ENCODE measurements at places on chromosomes 4 and X. TPM values are rescaled to one million over a fixed set of nuclear protein-coding genes. Genes with fewer than 3 reads are reported as not detected.

- no peak for DNase-seq
- H3K4me3 ChIP-seq: peak overlapping the region; percentile 72
- no peaks in the 10 kb centered on the region for H3K36me3 ChIP-seq
Measured at GRCh38 chrX:15790769-15791290, 546 bp downstream of the ZRSR2 start.

- no peak within 1 kb of the TSS for H3K27ac ChIP-seq
Measured at GRCh38 chrX:154834562-154834961, at the start of gene SMIM9. Gene SMIM9, minus strand, starts transcription at chrX:154834662. Its CDS starts 3,806 bp downstream, at chrX:154830856.

- no peaks in the 10 kb centered on the region for H3K4me1 ChIP-seq
- no peak overlapping the region for H3K27ac ChIP-seq
- no peak overlapping the region for H3K4me3 ChIP-seq
- H3K27me3 ChIP-seq: no peaks in the 10 kb centered on the region
Measured at GRCh38 chr4:56930638-56931037, 22.9 kb downstream of the REST start.

- no peak for DNase-seq
- no peaks in the 10 kb centered on the region for H3K27me3 ChIP-seq
- no peak overlapping the region for H3K4me3 ChIP-seq
- H3K27ac ChIP-seq: no peak overlapping the region
- H3K4me1 ChIP-seq: no peaks in the 10 kb centered on the region
- no peaks in the 10 kb centered on the region for H3K36me3 ChIP-seq
Measured at GRCh38 chrX:100643212-100643611, 787 bp upstream of the SRPX2 start.

DNA sequence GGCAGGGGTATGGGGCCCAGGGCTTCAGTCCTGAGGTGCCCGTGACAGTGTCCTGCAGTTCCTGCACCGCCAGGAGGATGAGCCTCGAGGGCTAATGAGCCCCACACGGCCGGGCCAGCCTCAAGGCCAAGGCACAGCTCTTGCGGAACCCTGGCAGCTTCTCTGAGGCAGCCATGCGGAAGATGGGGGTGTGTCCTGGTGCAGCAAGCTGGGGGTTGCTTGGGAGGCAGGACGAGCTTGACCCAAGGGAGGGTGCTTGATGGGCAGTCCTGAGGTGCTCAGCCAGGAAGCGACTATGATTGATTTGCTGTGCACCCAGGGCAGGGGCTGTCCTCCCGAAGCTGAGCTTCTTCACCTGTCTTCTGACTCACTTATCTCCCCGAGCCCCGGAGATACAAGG, 9.1 kb upstream of the FGFR3 start:
- peaks cover 33% of the 10 kb centered on the region for H3K4me1 ChIP-seq
- DNase-seq: no peak
- H3K36me3 ChIP-seq: no peaks in the 10 kb centered on the region
- H3K27ac ChIP-seq: peak overlapping the region; percentile 54
- H3K27me3 ChIP-seq: no peaks in the 10 kb centered on the region
- H3K4me3 ChIP-seq: no peak overlapping the region

DNA sequence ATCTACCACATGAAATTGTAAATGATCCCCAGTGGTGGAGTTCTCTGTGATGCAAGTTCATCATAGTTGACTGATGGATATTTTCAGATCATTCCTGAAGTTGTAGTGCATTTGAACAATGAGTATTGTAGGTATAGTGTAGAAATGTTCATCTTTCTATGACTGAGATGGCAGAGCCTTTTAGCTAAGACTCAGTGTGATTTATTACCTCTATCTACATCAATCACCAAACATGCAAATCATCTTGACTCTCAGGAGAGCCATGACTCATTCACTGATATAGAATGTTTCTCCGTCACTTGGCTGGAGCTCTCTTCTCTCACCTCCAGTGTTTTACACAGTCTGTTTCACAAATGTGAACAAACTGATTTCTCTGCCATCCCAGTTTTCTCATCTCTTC, 392.6 kb downstream of the IL1RAPL1 start:
- H3K36me3 ChIP-seq: no peaks in the 10 kb centered on the region
- DNase-seq: no peak
- no peak overlapping the region for H3K27ac ChIP-seq
- H3K4me1 ChIP-seq: no peaks in the 10 kb centered on the region

DNA sequence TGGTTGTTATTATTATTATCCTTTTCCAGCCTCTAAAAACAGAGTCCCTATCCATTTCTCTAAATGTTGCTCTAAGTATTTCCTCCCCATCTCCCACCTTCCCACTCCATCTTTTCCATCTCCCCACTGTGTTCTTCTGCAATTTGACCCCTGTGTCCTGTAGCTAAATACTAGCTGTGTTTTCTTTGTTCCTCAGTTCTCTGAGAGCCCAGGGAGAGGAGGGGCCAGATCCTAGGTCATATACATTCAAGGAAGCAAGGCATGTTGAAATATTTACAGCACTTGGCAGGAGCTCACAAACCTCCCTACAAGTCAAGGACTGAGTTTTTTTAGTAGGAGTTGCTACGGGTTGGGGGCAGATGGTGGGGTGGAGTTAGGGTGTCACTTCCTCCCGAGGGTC, 10.5 kb downstream of the SLC16A2 start:
- H3K36me3 ChIP-seq: no peaks in the 10 kb centered on the region
- DNase-seq: no peak
- no peak overlapping the region for H3K4me3 ChIP-seq
- no peaks in the 10 kb centered on the region for H3K4me1 ChIP-seq

- H3K27ac ChIP-seq: peak within 1 kb of the TSS; percentile 66
- H3K27me3 ChIP-seq: no peaks in the 10 kb centered on the region
- peaks cover 28% of the 10 kb centered on the region for H3K4me1 ChIP-seq
- no peak within 1 kb of the TSS for H3K4me3 ChIP-seq
Measured at GRCh38 chrX:53281321-53281822, at the start of gene IQSEC2. Gene IQSEC2, minus strand, starts transcription at chrX:53281584.

- DNase-seq: no peak
- no peak overlapping the region for H3K4me3 ChIP-seq
- no peaks in the 10 kb centered on the region for H3K36me3 ChIP-seq
- no peak overlapping the region for H3K27ac ChIP-seq
Measured at GRCh38 chrX:72117636-72118210, 14.0 kb downstream of the RTL5 start.

DNA sequence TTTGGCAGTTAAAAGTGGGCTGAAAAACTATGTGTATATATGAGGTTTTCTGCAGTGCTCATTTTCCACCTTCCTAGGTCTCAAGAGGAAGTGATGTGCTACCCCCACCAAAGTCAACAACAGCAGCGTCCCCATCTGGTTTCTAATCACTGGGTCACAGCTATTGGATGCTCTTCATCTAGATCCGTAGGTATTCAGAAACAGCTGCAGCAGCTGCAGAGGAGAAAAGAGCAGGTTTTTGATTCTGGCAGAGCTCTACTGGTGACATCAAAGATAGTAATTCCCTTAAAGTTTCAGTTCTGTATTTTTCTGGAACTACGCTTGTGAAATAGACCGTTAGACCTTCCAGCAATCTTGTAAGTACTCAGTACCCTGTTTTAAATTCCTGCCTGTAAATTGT, 5.8 kb upstream of the GUCY2F start:
- no peak overlapping the region for H3K27ac ChIP-seq
- H3K36me3 ChIP-seq: no peaks in the 10 kb centered on the region

GRCh38 chrX:130299279-130300009, 30.7 kb upstream of the ZNF280C start:
- peak; percentile 16 for DNase-seq
- no peaks in the 10 kb centered on the region for H3K36me3 ChIP-seq
- H3K4me3 ChIP-seq: no peak overlapping the region

- H3K4me3 ChIP-seq: no peak overlapping the region
- no peak overlapping the region for H3K27ac ChIP-seq
- no peaks in the 10 kb centered on the region for H3K36me3 ChIP-seq
- no peaks in the 10 kb centered on the region for H3K4me1 ChIP-seq
Measured at GRCh38 chr4:20761382-20761781, 61.1 kb downstream of the PACRGL start.

GRCh38 chr4:185481401-185481800, 9.9 kb upstream of the CCDC110 start:
- no peaks in the 10 kb centered on the region for H3K36me3 ChIP-seq
- no peak for DNase-seq
- no peak overlapping the region for H3K4me3 ChIP-seq
- H3K27ac ChIP-seq: no peak overlapping the region
- no peaks in the 10 kb centered on the region for H3K27me3 ChIP-seq
- no peaks in the 10 kb centered on the region for H3K4me1 ChIP-seq

DNA sequence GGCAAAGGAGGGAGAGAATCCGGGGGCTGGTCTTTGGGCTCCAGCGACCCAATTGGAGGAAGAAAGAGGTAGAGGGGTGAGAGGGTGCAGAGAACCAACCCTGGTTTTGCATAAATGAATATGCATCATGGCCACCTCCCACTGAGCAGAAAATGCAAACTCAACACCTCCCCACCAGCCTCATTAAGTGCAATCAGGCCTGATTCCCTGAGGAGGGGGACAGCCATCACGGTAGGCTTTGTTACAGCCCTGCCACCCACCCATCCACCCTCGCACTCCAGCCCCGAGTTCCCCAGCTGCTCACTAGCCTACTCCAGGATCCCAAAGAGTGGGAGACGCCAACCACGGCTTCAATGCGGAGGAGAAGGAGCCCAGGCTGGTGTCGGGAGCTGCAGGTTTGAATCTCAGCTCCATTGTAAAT, 48.3 kb upstream of the MAN2B2 start:
- no peaks in the 10 kb centered on the region for H3K36me3 ChIP-seq
- no peak overlapping the region for H3K27ac ChIP-seq
- H3K27me3 ChIP-seq: no peaks in the 10 kb centered on the region

DNA sequence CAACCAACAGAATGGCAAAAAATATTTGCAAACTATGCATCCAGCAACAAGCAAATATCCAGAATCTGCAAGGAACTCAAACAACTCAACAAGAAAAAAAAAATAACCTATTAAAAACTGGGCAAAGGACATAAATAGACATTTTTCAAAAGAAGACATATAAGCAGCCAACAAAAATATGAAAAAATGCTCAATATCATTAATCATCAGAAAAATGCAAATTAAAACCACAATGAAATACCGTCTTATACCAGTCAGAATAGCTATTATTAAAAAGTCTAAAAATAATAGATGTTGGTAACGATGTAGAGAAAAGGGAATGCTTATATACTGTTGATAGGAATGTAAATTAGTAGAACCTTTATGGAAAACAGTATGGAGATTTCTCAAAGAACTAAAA, 53.4 kb downstream of the WDR19 start:
- H3K4me3 ChIP-seq: no peak overlapping the region
- no peaks in the 10 kb centered on the region for H3K27me3 ChIP-seq
- no peaks in the 10 kb centered on the region for H3K36me3 ChIP-seq
- H3K4me1 ChIP-seq: peaks cover 4% of the 10 kb centered on the region
- DNase-seq: no peak
- H3K27ac ChIP-seq: no peak overlapping the region

DNA sequence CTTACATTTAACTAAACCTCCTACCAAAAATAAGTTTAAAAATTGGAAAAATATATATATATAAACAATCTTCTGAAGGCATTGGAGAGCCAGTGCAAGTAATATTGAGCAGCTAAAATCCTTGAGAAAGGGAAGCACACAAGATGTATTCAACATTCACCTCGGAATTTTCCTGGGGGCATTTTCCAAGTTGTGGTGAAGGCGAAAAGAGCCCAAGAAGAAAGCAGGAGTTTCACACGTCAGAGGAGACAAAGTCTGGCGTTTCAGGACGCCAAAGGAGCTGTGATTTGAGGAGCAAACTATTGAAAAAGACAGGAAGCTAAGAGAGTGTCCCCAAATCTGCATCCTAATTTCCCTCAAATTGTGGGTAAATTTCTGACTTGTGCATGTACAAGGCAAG, 9.1 kb upstream of the GASK1B start:
- H3K27me3 ChIP-seq: no peaks in the 10 kb centered on the region
- DNase-seq: no peak
- H3K36me3 ChIP-seq: no peaks in the 10 kb centered on the region

GRCh38 chr4:75513526-75514130, 575 bp downstream of the RCHY1 start:
- H3K27ac ChIP-seq: peak overlapping the region; percentile 82
- DNase-seq: no peak

GRCh38 chr4:164381859-164382258, 372.1 kb upstream of the SMIM31 start:
- peaks cover 10% of the 10 kb centered on the region for H3K4me1 ChIP-seq
- no peak overlapping the region for H3K4me3 ChIP-seq
- DNase-seq: no peak
- no peaks in the 10 kb centered on the region for H3K27me3 ChIP-seq
- H3K27ac ChIP-seq: no peak overlapping the region

DNA sequence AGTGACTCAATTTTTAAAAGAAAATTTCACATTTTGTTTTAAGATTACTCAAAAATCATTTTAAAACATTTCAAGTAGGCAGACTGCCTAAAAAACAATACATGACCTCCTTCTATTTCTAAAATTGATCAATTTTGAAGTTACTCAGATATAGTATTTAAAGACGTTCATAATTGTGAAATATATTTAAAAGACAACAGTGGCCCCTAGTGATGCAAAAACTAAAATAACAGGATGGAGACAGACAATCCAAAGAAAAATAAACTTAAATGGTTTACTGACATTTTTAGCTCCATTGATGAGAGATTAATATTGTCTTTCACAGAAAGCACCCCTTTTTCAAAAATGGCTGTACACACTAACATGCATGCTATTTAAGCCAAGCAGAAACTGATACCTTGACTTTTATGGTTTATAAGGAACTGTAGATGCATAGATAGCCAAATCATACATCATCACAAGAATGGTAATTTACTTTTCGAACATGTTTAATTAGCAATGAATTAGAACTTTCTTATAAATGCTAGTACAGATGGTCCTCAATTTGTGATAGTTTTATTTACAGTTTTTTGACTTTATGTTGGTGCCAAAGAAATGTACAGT, 69.8 kb upstream of the FAT4 start:
- H3K4me1 ChIP-seq: no peaks in the 10 kb centered on the region
- H3K27ac ChIP-seq: no peak overlapping the region
- H3K36me3 ChIP-seq: no peaks in the 10 kb centered on the region
- DNase-seq: no peak
- no peak overlapping the region for H3K4me3 ChIP-seq

- H3K36me3 ChIP-seq: no peaks in the 10 kb centered on the region
- no peak for DNase-seq
- no peaks in the 10 kb centered on the region for H3K27me3 ChIP-seq
- H3K4me3 ChIP-seq: no peak overlapping the region
- no peaks in the 10 kb centered on the region for H3K4me1 ChIP-seq
Measured at GRCh38 chrX:25733148-25733547, 405.0 kb upstream of the MAGEB18 start.

- no peaks in the 10 kb centered on the region for H3K4me1 ChIP-seq
- no peaks in the 10 kb centered on the region for H3K36me3 ChIP-seq
- no peak overlapping the region for H3K27ac ChIP-seq
- DNase-seq: no peak
- no peaks in the 10 kb centered on the region for H3K27me3 ChIP-seq
Measured at GRCh38 chr4:181737744-181738143, 505.5 kb upstream of the TENM3 start.

GRCh38 chr4:6695660-6696610, 2.3 kb downstream of the S100P start:
- DNase-seq: no peak
- peaks cover 9% of the 10 kb centered on the region for H3K4me1 ChIP-seq
- H3K27me3 ChIP-seq: no peaks in the 10 kb centered on the region
- H3K4me3 ChIP-seq: no peak overlapping the region
- no peaks in the 10 kb centered on the region for H3K36me3 ChIP-seq

GRCh38 chr4:92528541-92528940, 224.8 kb downstream of the GRID2 start:
- no peaks in the 10 kb centered on the region for H3K27me3 ChIP-seq
- H3K36me3 ChIP-seq: no peaks in the 10 kb centered on the region
- H3K27ac ChIP-seq: no peak overlapping the region
- H3K4me1 ChIP-seq: no peaks in the 10 kb centered on the region
- DNase-seq: no peak

The LDOC1 gene
- total RNA-seq: 2.0 TPM

The FGF13 gene
- 1.0 TPM for total RNA-seq

The ADAMTS3 gene
- 0.26 TPM for total RNA-seq

The NDST3 gene
- total RNA-seq: not detected

The GPR173 gene
- 0.26 TPM for total RNA-seq

The CT45A1 gene
- total RNA-seq: not detected

The HERC5 gene
- 2.6 TPM for total RNA-seq

The TEX13D gene
- not detected for total RNA-seq

The WDR17 gene
- 3.9 TPM for total RNA-seq

The DDIT4L gene
- not detected for total RNA-seq

Data from body of pancreas (tissue), 4 donors.